Spinal cord (tissue), 10 donors: ENCODE measurements at places on chromosomes 1 and 21.

- DNase-seq: no peak
Measured at GRCh38 chr1:69483246-69483645, 84.5 kb upstream of the LRRC7 start.

GRCh38 chr1:47590523-47591225 is 152.8 kb downstream of the FOXD2 start:
- no peak for DNase-seq

DNA sequence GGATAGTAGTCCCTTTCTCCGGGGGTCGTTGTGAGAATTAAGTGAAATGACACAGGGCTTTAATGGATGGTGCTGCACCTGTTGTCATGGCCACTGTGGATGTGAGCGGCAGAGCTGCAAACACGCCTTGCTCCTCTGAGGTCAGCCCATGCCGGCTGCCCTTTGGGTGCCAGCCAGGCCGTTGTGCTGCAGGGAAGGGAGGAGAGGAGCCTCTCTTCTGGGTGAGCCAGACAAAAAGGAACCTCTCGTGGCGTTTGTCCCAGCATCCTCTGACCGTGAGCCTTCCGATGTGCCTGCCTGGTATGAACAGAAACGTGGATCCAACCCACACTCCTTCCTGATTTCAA is 383.0 kb upstream of the VAMP3 start:
- no peak for DNase-seq

GRCh38 chr21:44944596-44944995 is 4.8 kb downstream of the SLX9 start:
- DNase-seq: no peak

- DNase-seq: no peak
Measured at GRCh38 chr1:236282425-236282716, 613 bp upstream of the ERO1B start.

DNA sequence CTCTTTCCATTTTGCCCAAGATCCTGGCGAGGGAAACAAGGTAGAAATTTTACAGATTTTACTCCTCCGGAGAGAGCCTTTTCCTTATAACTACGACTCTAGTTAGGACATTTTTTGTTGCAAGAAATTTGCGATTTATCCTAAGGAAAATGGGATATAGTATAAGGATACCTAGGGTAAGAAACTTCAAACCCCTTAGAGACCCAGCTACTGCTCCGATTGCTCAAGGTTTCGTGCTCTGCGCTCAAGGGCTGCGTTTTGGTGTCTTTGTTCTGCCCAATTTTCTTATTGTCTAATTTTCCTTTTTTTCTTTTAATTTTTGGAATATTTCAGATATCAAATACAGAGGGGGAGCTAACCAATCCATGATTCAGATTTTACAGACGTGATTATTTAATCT is 1.5 kb downstream of the TTC3 start:
- peak; percentile 19 for DNase-seq

GRCh38 chr1:54161495-54162168 is 8.8 kb upstream of the CDCP2 start:
- DNase-seq: no peak

DNA sequence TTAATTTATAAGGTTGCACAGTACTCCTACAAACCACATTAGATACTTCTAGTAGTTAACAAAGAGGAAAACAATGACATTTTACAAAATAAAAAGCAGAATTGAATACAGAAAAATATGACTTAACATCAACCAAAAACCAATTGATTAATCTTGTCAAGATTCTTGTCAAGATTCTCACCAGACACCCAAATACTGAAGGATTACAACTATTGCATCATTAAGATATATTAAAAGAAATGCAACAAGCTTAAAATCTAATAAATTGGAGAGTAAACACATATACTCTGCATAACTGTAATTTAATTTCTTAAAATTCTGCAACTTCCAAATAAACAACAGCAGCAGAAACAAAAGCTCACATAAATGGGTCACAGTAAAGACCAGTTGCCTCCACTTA is 4.7 kb downstream of the WLS start:
- DNase-seq: no peak

GRCh38 chr1:44323947-44324346 is 31.1 kb downstream of the ERI3 start:
- no peak for DNase-seq

DNA sequence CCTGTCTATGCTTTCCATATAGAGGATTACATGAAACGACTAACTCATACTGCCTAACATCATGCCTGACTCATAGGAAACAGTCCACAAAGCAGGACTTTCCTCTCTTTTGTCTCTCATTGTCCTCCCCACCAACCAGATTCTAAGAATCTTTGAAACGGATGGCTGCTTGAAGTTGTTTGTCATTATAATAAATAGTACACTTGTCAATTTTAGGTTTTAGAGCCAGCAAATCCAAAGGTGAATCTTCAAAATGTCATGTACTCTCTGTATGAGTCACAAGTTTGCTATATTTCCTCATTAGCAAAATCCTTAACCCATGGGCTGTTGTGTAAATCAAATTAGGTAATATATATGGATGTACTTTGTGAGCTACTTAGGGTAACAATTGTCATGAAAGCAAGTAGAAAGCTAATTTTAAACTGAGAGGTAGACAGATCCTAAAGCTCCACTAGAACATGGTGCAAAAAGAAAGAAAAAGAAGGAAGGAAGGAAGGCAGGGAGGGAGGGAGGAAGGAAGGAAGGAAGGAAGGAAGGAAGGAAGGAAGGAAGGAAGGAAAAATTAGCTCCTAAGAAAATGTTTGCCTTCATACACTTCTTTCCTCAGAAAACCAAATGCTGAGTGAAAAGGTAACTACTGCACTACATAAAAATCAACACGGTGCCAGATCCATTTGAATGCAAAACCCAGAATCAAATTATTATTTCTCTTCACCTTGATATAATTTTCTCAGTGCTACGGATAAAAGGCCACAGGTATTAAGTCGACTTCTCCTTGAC is 129.5 kb upstream of the PRMT6 start:
- no peak for DNase-seq

DNA sequence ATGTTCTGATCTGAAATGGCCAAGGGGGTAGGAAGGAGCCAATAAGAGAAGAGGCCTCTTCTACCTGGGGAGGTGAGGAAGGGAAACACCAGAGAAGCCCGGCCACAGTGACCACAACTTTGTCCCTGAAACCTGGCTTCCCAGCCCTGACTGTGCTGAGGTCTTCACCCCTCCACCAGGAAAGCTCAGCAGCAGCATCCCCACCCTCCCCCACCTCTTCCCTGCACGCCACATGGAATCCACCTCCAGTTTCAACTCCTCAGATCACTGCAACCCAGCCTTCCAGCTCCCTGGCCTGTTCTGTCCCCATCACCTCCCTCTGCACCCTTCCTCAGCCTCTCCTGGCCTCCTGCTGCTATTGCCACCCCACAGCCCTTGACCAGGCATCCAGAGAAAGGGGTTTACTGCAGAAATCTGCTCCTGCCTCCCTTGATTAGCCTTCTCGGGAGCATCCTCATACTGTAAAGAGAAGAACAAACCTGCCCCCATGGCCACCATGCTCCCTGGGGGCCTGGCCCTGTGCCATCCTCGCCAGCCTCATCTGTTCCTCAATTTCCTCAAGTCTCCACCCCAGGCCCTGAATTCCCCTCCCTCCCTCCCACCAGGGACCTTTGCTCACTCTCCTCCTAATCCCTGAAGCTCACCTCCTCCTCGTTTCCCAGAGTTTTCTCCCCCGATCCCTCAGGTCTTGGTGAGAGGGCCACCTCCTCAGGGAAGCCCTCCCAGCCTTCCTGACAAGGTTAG is 450.9 kb downstream of the MATN1 start:
- DNase-seq: no peak

GRCh38 chr1:4549930-4550329 is 104.5 kb upstream of the AJAP1 start:
- DNase-seq: no peak

DNA sequence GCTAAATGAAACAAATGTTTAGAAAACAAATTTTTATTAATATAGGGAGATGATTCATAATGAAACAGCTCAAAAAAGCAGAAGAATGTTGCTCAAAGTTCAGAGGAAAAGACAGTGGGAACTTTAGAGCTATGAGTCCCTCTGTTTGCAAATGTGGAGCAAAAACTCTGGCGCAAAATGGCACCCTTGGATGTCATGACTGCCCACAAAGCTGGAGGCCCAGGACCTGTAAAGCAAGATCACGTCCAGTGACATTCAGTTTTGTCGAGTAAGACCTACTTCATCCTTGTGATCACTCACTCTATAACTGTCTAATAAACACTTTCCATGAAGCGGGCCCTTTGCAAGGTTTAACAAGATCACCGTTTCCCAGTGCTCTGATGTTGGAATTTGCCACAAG is 9.1 kb upstream of the EXO1 start:
- DNase-seq: no peak

GRCh38 chr1:59276439-59276851 is 20.4 kb upstream of the FGGY start:
- DNase-seq: no peak

GRCh38 chr1:145824499-145824842 is 471 bp downstream of the POLR3C start:
- DNase-seq: no peak

GRCh38 chr1:159877695-159878444 is 15.4 kb upstream of the VSIG8 start:
- DNase-seq: no peak

GRCh38 chr1:201511941-201512539 is 5.1 kb upstream of the CSRP1 start:
- peak; percentile 65 for DNase-seq

DNA sequence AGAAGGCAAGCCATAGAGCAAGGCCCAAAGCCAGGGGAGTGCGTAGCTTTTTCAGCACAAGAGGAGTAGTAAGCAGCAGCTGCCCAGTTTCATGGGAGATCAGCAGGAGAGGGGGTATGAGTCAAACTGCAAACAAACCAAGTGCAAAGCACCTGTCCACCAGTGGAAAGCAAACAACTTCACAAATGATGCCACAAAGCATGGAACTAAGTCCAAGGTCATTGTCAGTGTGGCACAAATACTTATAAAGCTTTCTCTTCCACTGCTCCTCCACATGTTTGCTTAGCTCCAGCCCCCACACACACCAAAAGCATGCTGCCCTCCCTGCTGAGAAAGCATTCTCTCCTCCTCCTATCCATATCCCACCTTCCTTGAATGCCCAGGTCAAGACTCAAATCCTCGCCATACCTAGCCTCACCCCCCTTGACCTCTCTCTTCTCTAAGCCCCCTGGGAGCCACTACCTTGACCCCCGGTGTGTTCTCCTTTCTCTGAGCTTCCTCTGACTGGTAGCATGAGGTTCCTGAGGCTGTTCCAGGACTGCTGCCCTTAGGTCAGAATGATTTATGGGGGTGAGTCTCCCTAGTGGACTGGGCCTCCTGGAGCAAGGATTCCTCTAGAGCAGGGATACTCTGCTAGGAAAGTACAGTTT is 70.4 kb downstream of the DMAP1 start:
- DNase-seq: no peak

DNA sequence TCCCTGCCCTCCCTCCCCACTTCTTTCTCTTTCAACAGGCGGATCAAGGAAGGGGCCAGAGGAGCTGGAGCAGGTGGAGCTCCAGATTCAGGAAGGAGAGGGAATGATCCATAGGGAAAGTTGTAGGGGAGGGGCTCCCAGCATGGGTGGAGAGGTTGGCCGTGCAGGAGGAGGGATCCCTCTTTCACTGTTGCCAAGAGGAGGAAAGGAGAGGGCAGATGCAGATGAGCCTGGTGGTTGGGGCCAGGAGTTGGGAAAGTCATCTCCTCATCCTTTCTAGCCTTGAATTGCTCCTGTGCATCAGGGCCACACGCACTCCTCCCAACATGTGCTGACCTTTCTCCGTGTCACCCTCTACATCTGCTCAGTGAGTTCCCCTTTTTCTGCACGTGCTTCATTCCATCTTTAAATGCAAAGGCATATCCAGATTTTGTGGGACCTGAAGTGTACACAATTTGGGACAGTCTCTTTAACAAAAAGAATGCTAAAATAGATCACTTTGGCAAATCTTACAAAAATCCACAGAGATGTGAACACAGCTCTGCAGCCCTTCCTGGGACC is 32.4 kb downstream of the ZBTB18 start:
- DNase-seq: no peak

GRCh38 chr1:3514404-3514803 is 59.9 kb downstream of the ARHGEF16 start:
- no peak for DNase-seq

DNA sequence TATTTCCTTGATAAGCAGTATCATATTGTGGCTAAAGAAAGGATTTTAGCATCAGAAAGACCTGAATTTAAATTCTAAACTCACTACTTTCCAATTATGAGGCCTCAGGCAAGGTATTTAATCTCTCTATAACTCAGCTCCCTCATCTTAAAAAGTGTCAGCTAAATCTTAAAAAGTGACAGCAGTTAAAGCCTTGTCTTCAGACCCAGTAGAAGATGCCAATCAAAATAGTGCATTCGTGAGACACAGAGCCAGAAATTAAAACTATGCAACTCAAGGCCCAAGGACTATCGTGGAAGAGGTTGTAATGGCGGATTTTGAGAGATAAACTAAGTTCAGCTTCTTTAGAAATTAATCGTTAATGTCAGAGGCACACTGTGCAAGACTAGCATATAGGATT is 677.5 kb upstream of the BRINP3 start:
- DNase-seq: no peak

DNA sequence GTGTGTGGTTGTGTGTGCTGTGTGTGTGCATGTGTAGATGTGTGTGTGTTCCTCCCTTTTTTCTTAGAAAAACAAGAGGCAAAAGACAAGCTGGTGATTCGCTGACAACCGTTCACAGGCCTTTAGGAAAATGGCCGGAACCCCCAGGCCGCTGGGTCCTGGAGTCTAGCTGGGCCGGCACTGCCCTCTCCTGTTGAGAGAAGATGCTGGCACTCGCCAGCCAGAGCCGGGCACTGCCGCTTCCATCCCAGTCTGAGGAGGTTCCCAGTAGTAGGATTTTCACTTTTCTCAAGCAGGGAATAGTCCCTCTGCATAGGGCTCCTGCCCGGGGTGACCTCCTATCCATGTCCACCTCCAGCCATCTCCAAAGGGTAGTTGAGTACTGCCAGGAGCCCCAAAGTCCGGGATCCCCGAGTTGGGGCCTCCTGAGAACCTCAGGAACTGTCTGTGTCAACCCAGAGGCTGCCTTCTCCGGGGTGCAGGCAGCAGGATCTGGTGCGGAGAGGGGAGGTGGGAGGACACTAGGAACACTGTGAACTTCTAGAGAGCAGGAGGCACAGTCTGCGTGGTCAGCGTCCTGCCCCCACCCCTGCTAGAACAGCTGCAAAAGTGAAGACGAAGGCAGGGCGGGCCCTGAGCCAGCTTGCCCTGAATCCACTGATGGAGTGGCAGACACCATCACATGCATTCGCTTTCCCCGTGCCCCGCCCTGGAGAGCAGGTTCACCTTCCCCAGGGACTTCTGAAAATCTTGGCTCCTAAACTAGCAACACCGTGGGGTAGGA is 44.1 kb upstream of the ARHGEF16 start:
- DNase-seq: peak; percentile 91

DNA sequence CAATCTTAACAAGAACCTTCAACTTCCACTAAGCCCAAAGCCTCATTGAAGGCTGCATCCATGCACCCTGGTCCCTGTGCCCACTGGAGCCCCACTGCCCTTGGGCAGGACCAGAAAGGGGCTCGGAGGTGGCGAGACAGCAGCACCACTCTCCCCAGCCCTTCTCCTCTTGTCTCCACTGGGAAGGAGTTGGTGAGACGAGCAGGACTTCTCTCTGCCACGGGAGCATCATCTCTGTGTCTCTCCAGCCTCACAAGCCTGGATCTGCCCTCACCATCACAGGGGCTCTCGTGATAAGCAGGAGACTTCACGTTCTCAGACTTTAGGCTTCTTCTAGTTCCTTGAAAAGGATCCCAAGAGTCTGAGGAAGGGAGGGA is 7.2 kb upstream of the ETV3L start:
- DNase-seq: no peak

GRCh38 chr1:92859400-92860039 is 27.7 kb downstream of the RPL5 start:
- no peak for DNase-seq

GRCh38 chr1:85296980-85297379 is 20.5 kb upstream of the BCL10 start:
- DNase-seq: no peak
